ENCODE measurements at places on chromosomes 6 and 20.

GRCh38 chr6:79571030-79571367 is 33.8 kb upstream of the LCA5 start:
- H3K4me3 ChIP-seq, result peak overlapping the region; percentile 65
- no peaks in the 10 kb centered on the region for H3K27me3 ChIP-seq
- no peak for DNase-seq

- DNase-seq, result no peak
- H3K36me3 ChIP-seq, result no peaks in the 10 kb centered on the region
- H3K4me1 ChIP-seq, result no peaks in the 10 kb centered on the region
- no peak overlapping the region for H3K27ac ChIP-seq
- H3K27me3 ChIP-seq, result no peaks in the 10 kb centered on the region
Observed at GRCh38 chr6:126880964-126881363, 237.5 kb upstream of the RSPO3 start.

DNA sequence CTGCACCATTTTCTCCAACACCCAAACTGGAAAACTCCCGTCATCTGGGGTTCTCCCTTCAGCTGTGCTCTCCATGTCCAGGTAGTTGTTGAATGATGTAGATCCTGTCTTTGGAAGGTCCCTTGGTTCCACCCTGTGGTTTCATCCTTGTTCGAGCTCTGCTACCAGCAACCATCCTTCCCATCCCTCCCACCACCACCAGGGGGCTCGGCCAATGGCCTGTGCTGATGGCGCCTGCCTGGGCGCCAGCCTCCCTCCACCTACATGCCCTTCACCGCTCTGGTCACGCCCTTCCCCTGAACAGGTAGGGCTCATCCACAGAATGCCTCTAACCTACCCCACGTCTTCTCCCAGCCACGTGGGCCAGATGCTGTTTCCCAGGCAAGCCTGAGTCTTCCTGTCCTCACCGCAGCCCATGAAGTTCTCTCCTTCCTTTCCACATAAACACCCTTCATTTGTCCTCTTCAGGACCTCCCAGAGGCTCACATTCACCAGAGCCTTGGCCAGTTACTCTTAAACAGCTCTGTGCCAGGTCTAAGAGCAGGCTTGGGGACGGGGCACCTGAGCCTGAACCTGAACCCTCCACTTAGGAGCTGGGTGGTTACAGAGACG is 75.1 kb upstream of the DUSP22 start:
- H3K27ac ChIP-seq, result no peak overlapping the region
- no peaks in the 10 kb centered on the region for H3K27me3 ChIP-seq
- H3K4me1 ChIP-seq, result no peaks in the 10 kb centered on the region
- no peaks in the 10 kb centered on the region for H3K36me3 ChIP-seq
- no peak overlapping the region for H3K4me3 ChIP-seq
- no peak for DNase-seq

DNA sequence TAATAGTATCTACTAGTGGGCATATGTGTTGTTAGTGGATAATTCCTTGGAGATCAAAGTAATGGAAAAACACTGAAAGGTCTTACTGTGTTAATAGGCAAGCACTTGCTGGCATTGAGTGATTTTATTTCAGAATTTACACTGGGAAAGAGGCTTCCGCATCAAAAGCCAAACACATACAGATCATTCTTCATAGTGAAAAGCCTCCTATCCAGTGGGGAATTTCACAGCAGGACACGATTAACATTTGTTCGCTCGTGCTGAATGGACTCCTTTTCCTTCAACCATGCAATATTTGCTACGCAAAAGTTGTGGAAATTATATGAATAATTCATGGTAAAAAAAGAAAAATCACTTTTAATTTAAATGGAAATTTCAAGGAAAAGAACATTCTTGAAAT is 26.4 kb downstream of the GABRR1 start:
- DNase-seq, result no peak
- no peak overlapping the region for H3K27ac ChIP-seq
- H3K4me3 ChIP-seq, result no peak overlapping the region

DNA sequence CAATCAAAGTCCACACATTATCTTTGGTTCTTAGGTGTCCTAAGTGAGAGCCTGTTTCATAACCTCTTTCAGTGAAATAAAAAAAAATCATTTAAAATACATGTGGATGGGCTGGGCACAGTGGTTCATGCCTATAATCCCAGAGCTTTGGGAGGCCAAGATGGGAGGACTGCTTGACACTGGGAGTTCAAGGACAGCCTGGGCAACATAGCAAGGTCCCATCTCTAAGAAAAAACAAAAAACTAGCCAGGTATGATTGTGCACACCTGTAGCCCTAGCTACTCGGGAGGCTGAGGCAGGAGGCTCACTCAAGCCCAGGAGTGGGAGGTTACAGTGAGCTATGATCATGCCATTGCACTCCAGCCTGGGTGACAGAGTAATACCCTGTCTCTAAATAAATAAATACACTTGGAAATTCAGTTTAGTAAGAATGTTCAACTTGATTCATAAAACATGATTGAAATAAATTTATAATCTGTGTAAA is 3.6 kb downstream of the MPC1 start:
- no peak for DNase-seq
- peaks cover 16% of the 10 kb centered on the region for H3K4me1 ChIP-seq
- H3K36me3 ChIP-seq, result no peaks in the 10 kb centered on the region
- no peaks in the 10 kb centered on the region for H3K27me3 ChIP-seq
- peak overlapping the region; percentile 48 for H3K27ac ChIP-seq

DNA sequence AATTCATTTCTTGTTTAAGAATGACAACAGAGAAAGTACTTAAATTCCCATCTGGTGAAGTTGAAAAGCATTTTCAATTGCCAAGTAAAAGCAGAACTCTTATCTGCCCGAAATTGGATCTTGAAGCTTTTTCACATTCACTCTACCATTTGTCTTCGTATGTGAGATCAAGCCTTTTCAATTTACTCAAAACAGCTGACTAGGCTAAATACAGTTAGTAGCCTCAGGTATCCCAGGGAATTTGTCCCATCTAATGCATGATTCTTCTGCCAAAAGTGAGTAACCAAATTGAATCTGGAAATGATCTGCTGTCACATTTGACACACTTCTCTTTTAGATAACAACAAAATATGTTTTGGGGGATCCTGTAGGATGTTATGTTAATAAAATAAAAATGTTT is 596.8 kb upstream of the HS3ST5 start:
- no peak overlapping the region for H3K4me3 ChIP-seq
- no peaks in the 10 kb centered on the region for H3K36me3 ChIP-seq
- H3K4me1 ChIP-seq, result no peaks in the 10 kb centered on the region
- no peak for DNase-seq

GRCh38 chr20:24842918-24843715 is 106.0 kb upstream of the CST7 start:
- no peak for DNase-seq
- no peaks in the 10 kb centered on the region for H3K4me1 ChIP-seq
- no peak overlapping the region for H3K27ac ChIP-seq

- no peak overlapping the region for H3K4me3 ChIP-seq
- no peak for DNase-seq
- H3K27ac ChIP-seq, result no peak overlapping the region
- no peaks in the 10 kb centered on the region for H3K27me3 ChIP-seq
- no peaks in the 10 kb centered on the region for H3K36me3 ChIP-seq
Observed at GRCh38 chr6:56725254-56725653, 82.6 kb upstream of the DST start.

DNA sequence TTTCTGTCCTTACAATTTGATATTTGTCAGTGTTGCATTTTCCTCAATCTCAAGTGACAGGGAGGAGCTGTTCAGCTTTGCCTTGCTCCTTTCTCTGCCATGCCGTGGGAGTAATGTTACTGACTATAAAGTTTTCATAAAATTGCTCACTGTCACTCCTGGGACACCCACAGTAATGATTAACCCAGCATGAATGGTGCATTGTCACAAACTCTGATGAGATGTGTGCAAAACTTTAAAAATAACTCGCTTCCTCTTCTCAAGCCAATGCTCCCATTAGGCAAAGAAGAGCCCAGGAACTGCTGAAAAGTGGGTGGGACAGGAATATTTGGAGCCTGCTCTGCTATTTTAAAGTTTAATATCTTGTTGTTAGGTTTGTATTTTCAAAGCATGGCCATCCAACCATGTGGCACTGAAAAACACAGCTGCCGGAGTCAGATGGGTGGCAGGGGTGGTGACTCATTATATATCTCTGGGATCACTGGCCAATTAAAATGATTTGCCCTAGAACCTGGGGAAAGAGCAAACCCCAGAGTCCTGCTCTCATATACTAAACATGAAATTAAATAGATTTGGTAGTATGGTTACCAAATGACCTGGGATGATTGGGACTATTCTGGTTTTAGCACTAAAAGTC is 260.1 kb downstream of the BTBD3 start:
- no peak overlapping the region for H3K4me3 ChIP-seq
- no peaks in the 10 kb centered on the region for H3K4me1 ChIP-seq
- no peaks in the 10 kb centered on the region for H3K36me3 ChIP-seq
- H3K27ac ChIP-seq, result no peak overlapping the region
- no peaks in the 10 kb centered on the region for H3K27me3 ChIP-seq

DNA sequence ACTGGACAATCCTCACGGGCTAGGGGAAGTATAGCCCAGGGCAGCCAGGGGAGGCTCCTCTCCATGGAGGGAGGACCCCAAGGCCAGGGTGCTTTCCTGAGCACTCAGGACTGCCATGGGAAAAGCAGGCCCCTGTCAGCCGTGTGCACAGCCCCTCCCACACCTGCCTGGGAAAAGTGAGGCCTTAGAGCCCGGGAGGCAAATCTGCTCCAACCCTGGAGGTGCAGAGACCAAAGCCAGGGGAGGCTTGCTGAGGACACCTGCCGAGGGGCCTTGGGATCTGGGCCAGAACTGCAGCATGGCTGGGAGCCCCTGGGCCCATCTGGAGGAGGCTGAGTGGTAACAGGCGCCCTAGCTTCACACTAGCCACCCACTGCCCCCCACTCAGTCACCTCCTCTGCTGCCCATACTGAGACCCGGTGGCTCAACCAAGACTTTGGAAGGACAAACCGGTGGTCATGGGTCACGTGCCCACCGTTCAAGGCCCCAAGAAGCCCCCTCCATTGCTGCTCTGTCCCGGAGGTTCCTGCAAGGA is 55.2 kb downstream of the YTHDF1 start:
- DNase-seq, result no peak
- no peaks in the 10 kb centered on the region for H3K27me3 ChIP-seq
- H3K4me1 ChIP-seq, result peaks cover 7% of the 10 kb centered on the region
- no peak overlapping the region for H3K27ac ChIP-seq
- H3K36me3 ChIP-seq, result no peaks in the 10 kb centered on the region

DNA sequence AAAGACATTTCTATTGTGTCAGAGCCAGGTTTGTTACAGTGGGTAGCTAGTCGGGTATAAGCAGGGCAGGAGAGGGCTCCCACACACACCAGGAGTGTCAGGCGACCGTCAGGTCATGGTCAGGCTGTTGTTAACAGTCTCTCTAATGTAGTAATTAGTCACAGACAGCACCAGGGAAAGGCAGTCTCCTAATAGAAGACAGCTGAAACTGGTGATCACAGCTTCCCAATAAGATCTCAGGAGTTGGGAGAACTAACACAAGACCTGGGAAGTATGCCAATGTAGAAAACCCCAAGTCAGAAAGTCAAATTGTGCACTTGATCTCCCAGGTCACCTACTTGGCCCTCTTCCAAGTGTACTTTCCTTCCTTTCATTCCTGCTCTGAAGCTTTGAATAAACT is 53.0 kb upstream of the GPR6 start:
- H3K27me3 ChIP-seq, result no peaks in the 10 kb centered on the region
- no peak overlapping the region for H3K27ac ChIP-seq
- DNase-seq, result no peak
- H3K36me3 ChIP-seq, result no peaks in the 10 kb centered on the region
- no peaks in the 10 kb centered on the region for H3K4me1 ChIP-seq

GRCh38 chr6:13528777-13529343 is 41.5 kb upstream of the GFOD1 start:
- no peak for DNase-seq
- H3K27ac ChIP-seq, result no peak overlapping the region
- no peaks in the 10 kb centered on the region for H3K36me3 ChIP-seq
- no peaks in the 10 kb centered on the region for H3K4me1 ChIP-seq
- H3K27me3 ChIP-seq, result no peaks in the 10 kb centered on the region

GRCh38 chr6:33589731-33590530 is 9.9 kb upstream of the BAK1 start:
- H3K27me3 ChIP-seq, result no peaks in the 10 kb centered on the region
- H3K36me3 ChIP-seq, result no peaks in the 10 kb centered on the region
- peaks cover 15% of the 10 kb centered on the region for H3K4me1 ChIP-seq
- H3K4me3 ChIP-seq, result no peak overlapping the region
- DNase-seq, result no peak

GRCh38 chr6:118705544-118706491 is 54.4 kb upstream of the CEP85L start:
- H3K27ac ChIP-seq, result no peak overlapping the region
- no peaks in the 10 kb centered on the region for H3K36me3 ChIP-seq
- no peak for DNase-seq
- no peaks in the 10 kb centered on the region for H3K27me3 ChIP-seq
- peaks cover 8% of the 10 kb centered on the region for H3K4me1 ChIP-seq
- H3K4me3 ChIP-seq, result peak overlapping the region; percentile 46

DNA sequence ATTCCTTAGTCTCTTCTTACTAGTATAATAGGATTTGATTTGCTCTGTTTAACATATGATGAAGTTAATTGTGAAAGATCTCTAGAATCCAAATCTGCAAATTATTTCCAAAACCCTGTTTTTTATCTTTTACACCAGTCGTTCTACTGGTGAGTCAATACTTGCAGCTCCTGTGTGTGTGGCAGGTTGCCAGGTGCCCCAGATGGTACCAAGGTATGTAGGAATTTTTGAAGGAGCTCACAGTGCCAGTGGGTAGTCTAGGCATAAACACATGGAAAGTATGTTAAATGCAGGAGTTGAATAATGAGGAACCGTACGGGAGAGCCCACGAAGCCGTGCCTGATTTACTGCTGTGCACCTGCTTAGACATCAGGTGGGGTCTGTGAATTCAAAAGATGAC is 192.2 kb downstream of the FARS2 start:
- DNase-seq, result no peak
- no peak overlapping the region for H3K4me3 ChIP-seq
- H3K36me3 ChIP-seq, result no peaks in the 10 kb centered on the region
- H3K4me1 ChIP-seq, result no peaks in the 10 kb centered on the region
- H3K27me3 ChIP-seq, result no peaks in the 10 kb centered on the region
- no peak overlapping the region for H3K27ac ChIP-seq

GRCh38 chr6:111242452-111242851 is 155.1 kb downstream of the SLC16A10 start:
- no peaks in the 10 kb centered on the region for H3K27me3 ChIP-seq
- DNase-seq, result no peak
- H3K4me1 ChIP-seq, result no peaks in the 10 kb centered on the region
- H3K4me3 ChIP-seq, result no peak overlapping the region
- H3K36me3 ChIP-seq, result no peaks in the 10 kb centered on the region

DNA sequence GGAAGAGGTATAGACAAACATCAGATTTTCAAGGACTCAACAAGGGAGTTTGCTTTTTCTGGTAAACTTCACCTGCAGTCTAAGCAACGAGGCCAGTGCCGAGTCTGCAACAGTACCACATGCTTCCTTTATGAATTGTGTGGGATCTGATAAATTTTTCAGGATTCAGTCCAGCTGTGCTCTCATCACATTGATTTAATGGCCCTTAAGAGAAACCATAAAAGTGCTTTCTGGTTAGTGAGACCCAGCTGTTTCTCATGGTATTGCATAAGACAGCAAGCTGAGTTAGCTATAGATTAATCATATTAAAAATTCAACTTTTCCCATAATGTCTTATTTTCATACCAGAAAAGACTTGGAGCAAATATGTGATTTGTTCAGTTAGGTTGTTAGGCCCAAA is 291.4 kb downstream of the CENPW start:
- H3K4me1 ChIP-seq, result no peaks in the 10 kb centered on the region
- H3K27me3 ChIP-seq, result no peaks in the 10 kb centered on the region
- no peak overlapping the region for H3K4me3 ChIP-seq
- DNase-seq, result no peak

- no peak overlapping the region for H3K4me3 ChIP-seq
- no peaks in the 10 kb centered on the region for H3K27me3 ChIP-seq
- no peak for DNase-seq
- peaks cover 24% of the 10 kb centered on the region for H3K4me1 ChIP-seq
- H3K27ac ChIP-seq, result peak overlapping the region; percentile 46
- peaks cover 45% of the 10 kb centered on the region for H3K36me3 ChIP-seq
Observed at GRCh38 chr20:44495802-44496481, 20.3 kb downstream of the TTPAL start.

All from thoracic aorta (tissue), 2 donors.